Eye (tissue), 1 donor: ENCODE measurements at places on chromosomes 4 and X.

GRCh38 chr4:101156619-101157310, 190.6 kb downstream of the PPP3CA start:
- DNase-seq: no peak

DNA sequence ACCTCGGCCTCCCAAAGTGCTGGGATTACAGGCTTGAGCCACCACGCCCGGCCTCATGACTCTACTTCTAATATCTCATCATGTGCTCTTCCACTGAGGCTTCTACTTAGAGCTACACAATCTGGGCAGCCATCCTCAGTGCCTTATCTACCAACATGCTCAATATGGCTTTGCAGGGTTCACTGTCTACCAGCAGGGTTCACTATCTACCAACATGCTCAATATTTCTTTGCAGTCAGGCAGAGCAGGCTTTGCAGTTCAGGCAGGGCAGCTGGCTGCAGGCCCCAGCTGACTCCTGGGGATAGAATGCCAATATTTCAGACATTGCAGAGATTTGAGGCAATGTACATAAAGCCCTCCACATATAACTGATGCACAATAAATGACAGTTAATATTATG, 47.5 kb downstream of the PKD2 start:
- peak; percentile 9 for DNase-seq

DNA sequence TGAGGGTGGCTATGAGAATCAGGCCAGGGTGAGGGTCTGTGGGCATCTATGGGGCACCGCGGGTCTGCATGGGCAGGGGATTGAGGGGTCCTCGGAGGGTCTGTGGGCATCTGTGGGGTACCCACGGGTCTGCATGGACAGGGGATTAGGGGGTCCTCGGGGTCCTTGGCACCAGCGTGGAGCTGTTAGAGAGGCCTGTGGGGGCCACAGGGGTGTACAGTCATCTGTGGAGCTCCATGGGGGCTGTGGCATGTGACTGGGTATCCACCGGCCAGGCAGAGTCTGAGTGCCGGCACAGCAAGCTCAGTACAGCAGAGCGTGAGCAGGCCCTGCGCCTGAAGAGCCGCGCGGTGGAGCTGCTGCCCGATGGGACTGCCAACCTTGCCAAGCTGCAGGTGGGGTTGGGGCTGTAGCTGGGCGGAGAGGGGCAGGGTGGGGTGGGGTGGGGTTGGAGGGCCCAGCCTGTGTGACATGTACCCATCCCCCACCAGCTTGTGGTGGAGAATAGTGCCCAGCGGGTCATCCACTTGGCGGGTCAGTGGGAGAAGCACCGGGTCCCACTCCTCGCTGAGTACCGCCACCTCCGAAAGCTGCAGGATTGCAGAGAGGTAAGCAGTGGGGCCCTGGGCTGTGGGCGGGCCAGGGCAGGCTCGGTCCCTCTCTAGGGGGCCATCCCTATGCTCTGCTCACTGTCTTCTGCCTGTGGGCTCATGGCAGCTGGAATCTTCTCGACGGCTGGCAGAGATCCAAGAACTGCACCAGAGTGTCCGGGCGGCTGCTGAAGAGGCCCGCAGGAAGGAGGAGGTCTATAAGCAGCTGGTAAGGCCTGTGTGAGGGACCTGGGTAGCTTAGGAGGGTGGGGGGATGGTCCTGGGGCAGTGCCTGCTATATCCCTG, 12.9 kb downstream of the CCDC22 start:
- DNase-seq: no peak

DNA sequence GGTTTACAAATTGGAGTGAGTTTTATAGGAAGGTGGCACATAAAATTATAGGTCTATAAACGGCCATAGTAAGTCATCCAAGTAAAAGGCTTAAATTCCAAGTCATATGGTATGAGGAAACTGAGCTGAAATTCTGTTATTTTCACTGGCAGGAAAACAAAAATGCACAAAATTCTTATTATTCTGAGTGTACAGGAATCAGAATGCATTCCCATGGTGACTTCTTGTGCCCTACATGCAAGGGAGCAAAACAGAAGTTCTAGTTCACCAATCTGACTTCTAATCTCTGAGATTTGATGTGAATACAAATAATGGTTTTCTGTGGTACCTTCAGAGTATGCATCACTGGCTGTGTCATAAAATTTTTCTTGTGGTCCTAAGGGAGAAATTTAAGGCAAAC, 102.9 kb downstream of the CLCN4 start:
- no peak for DNase-seq

- no peak for DNase-seq
Measured at GRCh38 chr4:168651374-168651773, 154.5 kb downstream of the PALLD start.

DNA sequence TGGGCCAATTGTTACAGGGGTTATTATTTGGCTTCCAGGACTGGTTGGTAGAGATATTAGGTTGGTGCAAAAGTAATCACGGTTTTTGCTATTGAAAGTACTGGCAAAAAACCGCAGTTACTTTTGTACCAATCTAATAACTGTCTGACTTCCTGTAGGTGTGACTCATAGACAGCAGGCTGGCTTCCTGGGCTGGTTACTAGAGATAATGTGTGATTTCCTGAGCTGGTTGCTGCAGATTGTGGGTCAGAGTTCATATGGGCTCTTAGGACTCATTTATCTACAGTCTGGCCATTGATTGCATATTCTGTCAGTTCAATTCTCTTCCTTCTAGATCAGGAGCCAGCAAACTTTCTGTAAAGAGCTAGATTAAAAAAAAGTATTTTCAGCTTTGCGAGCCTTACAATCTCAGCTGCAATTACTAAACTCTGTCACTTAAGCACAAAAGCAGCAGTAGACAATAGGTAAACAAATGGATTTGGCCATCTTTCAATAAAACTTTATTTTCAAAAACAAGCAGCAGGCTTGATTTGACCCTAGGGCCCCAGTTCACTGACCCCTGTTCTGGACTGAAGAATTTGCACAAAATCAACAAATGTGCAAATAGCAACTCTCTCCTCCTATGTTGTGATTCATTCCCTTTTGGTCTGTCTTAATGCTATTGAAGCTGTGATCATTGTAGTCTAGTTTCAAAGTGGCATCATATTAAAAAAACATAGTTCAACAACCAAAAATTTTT, 50.8 kb upstream of the BOD1L1 start:
- no peak for DNase-seq

- DNase-seq: peak; percentile 26
Measured at GRCh38 chrX:73262991-73263390, 48.3 kb upstream of the NAP1L2 start.

DNA sequence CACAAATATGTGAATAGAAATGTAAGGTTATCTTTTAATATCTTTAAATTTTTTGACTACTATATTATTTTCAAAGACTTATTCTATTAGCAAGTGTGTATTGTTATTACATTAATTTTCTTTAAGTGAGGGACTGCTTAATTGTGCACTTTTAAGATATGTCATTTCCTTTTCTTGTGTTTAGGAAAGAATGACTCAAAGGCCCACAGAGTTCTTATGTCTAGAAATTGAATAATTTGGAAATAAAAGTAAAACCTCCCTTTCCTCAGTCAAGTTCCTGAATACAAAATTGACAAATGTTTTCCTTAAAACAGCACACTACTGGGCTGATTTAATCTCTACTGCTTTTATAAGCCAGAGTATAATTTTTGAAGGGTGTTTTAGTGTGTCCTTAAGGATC, 169.7 kb downstream of the TMEM47 start:
- DNase-seq: no peak

GRCh38 chr4:749698-750666, 44.4 kb downstream of the PCGF3 start:
- DNase-seq: no peak

DNA sequence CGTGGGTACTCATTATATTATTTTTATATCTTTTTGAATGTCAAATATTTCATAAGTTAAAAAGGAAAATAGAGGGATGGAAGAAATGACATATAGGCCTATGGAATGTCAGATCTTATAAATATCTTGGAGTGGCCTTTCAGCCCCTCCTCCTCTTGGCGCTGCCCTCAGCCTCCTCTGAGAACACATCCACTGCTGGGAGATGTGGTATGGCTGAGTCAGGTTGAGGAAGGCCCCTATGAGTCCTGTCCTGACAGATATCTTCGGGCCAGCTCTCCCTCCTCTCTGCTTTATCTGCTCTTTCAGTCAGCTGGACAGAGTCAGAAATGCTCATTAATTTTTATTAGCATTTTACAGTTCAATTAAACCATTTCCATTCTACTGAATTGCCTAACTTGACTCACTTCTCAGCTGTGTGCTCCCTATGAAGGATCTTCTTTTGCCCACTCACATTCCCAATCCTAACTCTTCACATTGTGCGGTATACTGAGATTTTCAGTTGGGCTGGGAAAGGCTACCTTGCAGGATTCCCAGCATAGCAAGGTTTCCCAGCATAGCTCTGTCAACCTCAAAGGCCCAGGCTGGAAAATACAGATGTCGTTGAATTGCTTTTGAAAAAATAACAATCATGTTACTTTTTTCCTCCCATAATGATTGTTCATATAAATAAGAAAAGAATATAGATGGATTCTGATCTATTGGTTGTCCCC, 128.0 kb downstream of the ARHGEF9 start:
- no peak for DNase-seq

GRCh38 chr4:26183017-26183416, 137.8 kb upstream of the RBPJ start:
- no peak for DNase-seq

DNA sequence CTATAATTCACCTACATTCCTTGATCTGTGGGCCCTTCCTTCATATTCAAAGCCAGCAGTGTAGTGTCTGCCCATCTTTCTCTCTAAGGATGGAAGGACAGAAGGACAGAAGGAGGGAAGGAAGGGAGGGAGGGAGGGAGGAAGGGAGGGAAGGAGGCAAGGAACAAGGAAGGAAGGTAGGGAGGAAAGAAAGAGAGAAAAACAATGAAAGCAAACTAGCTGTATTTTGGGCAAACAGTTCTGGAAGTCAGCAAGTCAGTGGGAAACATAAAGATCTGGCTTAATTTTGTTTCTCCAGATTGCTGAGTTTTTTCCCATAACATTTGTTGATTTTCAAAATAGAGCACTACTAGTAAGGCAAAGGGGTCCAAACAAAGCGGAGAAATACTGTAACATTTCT, 555.2 kb upstream of the EPHA5 start:
- no peak for DNase-seq

GRCh38 chrX:3550160-3550751, 163.2 kb downstream of the PRKX start:
- DNase-seq: no peak

DNA sequence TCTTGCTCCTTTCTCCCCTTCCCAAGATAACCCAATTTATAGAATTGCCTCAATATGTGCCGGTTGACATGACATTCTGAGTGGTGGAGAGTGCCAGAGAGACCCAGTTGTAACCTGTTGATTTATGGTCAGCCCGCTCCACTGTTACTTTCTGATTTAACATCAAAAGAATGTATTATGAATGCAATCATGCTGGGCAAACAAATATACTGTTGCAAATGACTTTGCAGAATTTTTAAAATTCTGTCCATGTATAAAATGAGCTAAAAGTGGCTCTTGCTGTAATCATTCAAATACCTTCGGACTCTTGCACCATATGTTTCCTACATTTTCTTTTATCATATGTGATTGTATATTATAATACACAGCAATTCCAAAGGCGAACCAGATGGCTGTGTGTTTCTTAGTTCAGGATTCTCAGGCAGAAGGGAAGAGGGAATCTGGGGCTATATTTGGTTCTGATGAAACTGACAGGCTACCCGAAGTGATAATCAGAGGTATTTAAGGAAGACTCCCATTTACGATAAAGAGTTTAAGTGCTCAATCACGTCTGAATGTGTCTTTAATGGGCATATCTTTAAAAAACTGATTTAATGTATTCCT, 131.7 kb downstream of the CLCN4 start:
- no peak for DNase-seq

- DNase-seq: peak; percentile 29
Measured at GRCh38 chr4:173398779-173399415, at the start of gene SCRG1. TSS of gene SCRG1 (minus strand) at chr4:173399116. CDS start at chr4:173391414, 7,702 bp downstream.

DNA sequence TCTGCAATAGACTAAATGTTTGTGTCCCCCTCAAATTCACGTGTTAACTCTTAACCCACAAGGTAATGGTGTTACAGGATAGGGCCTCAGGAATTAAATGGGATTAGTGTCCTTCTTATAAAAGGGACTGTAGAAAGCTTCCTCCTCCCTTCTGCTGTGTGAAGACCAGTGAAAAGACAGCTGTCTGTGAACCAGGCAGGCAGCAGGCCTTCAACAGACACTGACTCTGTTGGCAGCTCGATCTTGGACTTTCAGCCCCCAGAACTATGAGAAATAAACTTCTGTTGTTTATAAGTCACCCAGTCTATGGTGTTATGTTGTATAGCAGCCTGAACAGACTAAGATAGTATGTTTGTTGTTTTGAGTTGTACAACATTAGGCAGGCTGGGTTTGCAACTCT, 208.1 kb downstream of the GBA3 start:
- peak; percentile 24 for DNase-seq

GRCh38 chr4:24477919-24478318, 106.4 kb downstream of the DHX15 start:
- peak; percentile 65 for DNase-seq

GRCh38 chr4:55838356-55838755, 15.1 kb upstream of the EXOC1 start:
- no peak for DNase-seq

DNA sequence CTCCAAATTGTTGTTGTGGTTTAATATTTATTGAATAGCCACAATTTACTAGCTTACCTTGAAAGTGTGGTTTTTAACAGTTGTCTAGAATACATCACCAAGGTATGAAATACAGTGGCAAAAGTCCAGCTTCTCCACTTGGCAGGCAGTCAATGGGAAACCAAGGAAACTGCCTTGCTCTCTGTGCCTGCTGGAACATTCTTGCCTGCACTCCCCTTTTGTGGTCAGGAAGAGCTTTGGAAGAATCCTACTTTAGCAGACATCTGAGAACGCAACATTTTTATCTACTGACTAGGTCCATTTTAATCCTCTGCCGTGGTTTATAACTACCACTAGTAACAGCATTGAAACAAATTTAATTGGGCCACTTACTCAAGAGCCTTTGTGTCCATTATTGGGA, 64.5 kb downstream of the TENM3 start:
- DNase-seq: no peak

DNA sequence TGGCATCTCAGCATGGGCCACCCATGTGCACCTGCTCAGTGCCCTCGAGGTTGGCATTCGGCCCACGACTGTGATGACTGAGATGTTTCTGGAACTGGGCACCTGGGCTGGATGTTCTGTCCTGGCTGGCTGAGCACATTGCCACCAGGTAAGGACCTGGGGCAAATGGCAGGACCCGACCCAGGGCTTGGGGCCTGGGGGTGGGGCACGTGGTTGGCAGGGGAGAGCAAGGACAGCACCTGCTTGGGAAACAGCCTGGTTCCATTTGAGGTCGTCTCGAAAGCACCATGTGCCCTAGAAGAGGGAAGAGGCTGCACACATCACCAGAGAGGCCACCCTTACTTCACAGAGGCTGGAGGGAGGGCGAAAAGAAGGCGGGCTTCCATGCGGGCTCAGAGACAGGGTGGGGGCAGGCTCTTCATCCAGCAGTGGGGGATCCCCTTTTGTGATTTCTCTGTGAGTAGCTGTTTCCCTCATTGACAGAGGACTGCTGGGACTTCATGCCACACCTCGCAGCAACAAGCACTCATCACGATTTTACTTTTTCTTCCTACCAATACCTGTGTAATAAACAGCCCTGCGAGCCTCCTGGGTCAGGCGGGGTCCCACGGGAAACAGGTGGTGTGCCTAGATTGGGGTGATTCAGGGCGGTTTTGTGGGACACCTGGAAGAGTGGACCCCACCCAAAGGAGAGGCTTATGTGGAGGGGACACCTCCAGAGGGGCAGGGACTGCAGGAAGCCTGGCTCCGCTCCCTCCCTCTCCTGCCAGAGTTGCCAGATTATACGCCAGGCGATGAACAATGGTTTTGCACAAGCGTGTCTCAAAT, 12.0 kb downstream of the TMEM187 start:
- no peak for DNase-seq

GRCh38 chr4:126564283-126564854, 1068.4 kb upstream of the INTU start:
- no peak for DNase-seq

GRCh38 chr4:62927574-62927973, 1481.7 kb downstream of the TECRL start:
- peak; percentile 12 for DNase-seq
